NCI-H187 (cell line): ENCODE measurements at places on chromosomes 5 and 9.
A peak's percentile ranks its signal among the peaks of the same experiment; 100 is the strongest.

- DNase-seq: peak; percentile 82
Observed at GRCh38 chr5:160799184-160799583, 52.8 kb downstream of the ATP10B start.

DNA sequence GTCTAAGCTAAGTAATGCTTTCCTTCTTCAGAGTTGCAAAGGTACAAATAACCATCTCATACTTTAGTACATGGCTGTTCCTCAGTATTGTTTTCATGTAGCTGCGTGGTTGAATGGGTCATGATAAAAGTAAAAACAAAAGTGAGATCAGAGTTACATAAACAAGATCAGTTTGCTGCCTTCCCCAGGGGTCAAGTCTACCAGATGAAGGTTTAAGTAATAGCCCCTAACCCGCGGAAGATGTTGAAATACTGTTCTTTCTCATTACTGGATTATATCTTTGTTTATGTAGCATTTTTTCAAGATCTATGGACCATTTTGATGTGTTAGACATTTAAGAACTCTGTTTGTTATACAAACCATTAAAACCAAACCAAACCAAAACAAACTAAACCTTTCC is 34.1 kb upstream of the ARRDC3 start:
- DNase-seq: no peak

GRCh38 chr9:92119586-92119985 is 4.4 kb upstream of the SPTLC1 start:
- no peak for DNase-seq

GRCh38 chr5:74632947-74633356 is 7.6 kb downstream of the ENC1 start:
- DNase-seq: no peak

DNA sequence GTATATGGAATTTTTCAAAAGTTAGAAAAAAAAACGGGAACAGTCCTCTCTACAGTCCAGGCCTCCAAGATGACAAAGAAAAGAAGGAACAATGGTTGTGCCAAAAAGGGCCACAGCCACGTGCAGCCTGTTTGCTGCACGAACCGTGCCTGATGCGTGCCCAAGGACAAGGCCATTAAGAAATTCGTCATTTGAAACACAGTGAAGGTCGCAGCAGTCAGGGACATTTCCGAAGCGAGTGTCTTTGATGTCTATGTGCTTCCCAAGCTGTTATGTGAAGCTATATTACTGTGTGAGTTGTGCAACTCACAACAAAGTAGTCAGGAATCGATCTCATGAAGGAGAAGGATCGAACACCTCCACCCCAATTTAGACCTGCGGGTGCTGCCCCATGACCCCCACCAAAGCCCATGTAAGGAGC is 37.4 kb downstream of the HMGCR start:
- DNase-seq: no peak

- DNase-seq: no peak
Observed at GRCh38 chr9:84671586-84672521, 2.3 kb downstream of the NTRK2 start.
